ENCODE measurements at places on chromosomes 3 and 15.

DNA sequence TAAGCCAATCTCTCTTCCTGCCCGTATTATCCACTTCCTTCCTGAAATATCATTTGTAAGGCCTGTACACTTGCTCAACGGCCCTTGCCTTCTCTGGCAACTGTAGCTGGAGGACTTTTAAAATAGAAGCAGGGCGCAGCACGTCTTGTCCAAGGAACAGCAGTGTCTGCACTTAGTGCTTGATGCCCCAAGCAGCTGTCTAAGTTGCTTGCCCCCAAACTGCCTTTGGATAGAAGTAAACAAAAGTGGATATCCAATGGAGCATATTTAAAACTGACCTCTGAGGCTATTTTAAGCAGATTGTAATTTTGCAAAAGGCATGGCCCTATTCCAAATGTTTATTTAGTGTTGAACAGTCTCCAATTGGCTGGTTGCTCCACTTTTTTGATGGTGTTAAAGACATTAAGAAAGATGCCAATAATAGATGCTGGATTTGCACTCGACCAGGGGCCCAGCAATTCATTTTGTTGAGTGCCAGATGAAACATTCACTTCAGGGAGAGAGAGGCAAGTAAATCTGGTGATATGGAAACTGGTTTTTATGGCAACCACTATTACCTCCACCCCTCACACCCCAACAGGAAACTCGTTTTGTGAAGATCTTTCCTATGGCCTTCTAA lies 526.8 kb upstream of the TBL1XR1 start:
- DNase-seq: no peak

DNA sequence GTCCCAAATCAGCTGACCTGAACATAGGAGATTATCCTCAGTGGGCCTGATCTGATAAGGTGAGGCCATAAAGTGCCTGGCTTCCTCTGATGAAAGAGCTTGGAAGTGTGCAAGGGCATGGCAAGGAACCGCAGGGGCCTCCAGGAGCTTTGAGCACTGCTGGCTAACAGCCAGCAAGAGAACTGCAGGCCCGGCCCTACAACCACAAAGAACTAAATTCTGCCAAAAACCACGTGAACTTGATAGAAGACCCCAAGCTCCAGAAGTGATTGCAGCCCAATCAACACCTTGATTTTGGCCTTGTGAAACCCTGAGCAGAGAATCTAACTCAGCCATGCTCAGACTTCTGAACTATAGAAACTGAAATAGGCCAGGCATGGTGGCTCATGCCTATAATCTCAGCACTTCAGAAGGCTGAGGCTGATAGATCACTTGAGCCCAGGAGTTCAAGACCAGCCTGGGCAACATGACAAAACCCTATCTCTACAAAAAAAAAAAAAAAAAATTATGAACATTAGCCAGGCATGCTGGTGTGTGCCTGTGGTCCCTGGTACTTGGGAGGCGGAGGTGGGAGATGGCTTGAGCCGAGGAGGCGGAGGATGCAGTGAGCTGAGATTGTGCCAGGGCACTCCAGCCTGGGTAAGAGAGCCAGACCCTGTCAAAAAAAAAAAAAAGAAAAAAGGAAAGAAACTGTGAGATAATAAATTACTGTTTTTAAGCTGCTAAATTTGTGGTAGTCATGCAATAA lies 7.7 kb upstream of the DIS3L start:
- DNase-seq: no peak

- DNase-seq: no peak
Observed at GRCh38 chr15:94441760-94442159, 210.4 kb downstream of the MCTP2 start.

DNA sequence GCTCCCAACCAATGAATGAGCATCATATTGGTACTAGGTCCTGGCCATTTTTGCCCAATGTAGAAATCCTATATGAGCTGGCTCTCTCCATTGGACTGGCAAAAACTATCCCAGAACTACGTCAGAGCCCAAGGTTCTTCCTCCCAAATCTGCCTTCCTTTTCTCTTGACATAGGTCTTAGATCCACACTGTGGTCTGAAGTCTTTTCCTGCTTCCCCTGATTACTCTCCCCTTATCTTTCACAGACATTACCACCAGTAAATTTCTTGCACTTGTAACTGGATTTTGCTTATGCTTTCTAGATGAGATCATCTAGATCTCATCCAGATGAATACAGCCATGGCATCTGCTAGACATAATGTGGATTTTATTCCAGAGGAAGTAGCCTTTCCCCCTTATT lies 141.2 kb upstream of the GADL1 start:
- no peak for DNase-seq

GRCh38 chr3:159779883-159780282 lies 208.8 kb upstream of the IL12A start:
- DNase-seq: no peak

Measured in cortex of kidney (tissue), 1 donor.